ENCODE measurements at places on chromosomes 5 and 9.

- peak; percentile 96 for DNase-seq
Observed at GRCh38 chr9:130189840-130190239, 17.6 kb downstream of the NCS1 start.

GRCh38 chr5:157651623-157652376, 438 bp downstream of the SOX30 start:
- DNase-seq = peak; percentile 81

DNA sequence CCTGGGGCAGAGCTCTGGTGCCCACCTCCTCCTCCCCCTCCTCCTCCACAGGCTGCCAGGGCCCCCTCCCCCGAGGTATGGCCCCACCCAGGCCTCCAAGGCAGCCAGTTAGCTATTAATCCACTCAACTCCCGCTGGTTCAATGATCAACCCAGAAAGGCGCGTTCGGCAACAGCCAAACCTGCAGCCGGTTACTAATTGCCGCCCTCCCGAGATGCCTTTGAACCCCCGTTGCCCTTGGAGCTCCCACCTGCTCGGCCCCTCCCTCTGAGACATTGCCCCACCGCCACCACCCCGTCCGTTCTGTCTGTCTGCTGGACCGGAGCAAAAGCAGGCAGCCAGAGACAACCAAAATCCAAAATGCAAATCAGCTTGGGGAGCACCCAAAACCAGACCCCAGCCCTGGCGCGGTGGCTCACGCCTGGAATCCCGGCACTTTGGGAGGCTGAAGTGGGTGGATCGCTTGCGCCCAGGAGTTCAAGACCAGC, 25.8 kb downstream of the NOTCH1 start:
- no peak for DNase-seq

GRCh38 chr9:37486616-37487548, 1.1 kb downstream of the POLR1E start:
- peak; percentile 93 for DNase-seq

DNA sequence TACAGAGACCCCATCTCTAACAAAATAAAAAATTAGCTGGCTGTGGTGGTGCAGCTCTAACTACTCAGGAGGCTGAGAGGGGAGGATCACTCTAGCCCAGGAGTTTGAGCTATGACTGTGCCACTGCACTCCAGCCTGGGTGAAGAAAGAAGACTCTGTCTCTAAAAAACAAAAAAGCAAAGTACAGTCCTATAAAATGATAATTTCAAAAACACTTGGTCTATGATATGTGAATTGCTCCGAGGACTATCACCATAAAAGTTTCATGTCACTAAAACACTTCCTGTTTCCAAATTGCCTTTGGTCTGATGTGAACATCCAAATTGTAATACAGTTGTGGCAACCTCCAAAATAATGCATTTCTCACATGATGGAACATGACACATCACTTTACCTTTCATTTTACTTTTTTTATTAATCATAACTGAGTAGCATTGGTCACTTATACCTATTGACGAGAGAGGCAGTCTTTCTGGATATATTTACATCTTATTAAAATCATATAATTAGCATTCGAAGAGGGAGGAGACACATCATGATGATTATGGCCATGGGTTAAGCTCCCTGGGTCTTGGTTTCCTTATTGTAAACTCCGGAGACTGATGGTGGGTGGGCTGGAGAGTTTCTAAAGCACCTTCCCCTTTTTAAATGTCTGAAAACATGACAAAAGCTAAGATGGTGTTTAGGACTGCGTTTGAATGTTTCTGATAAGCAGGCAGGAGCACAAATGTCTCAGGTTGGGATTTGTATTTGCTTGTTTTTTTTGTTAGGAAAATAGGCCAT, 25.8 kb upstream of the CD180 start:
- DNase-seq = no peak

GRCh38 chr9:122122468-122122867, 29.4 kb upstream of the TTLL11 start:
- peak; percentile 74 for DNase-seq

DNA sequence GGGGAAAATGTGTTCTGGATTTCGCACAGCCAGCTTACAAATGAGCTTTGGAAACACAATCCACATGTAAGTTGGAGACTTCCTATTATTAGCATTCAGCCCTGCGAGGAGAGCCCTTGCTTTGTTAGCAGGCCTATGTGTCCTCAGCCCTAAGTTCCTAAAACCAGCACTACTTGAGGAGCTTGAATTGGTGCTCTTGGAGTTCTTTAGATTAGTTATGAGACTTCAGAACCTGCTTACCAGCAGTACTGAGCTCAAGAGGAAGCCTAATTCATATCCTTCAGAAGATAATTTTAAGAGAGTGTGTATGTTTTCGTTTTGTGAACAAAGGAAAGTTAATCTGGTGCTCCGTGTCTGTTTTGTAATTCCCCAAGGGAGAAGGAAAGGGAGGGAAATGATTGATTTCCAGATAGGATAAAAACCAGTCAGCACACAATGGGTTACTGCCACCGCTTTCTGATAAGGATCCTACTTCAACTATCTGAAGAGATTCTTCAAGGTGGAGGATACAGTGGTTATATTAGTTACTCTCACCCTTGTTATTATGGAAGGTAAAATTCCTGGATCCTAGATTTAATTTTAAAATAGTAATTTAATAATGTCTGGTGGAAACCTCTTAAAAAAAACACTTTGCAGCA, 35.2 kb downstream of the PIK3R1 start:
- DNase-seq = no peak

DNA sequence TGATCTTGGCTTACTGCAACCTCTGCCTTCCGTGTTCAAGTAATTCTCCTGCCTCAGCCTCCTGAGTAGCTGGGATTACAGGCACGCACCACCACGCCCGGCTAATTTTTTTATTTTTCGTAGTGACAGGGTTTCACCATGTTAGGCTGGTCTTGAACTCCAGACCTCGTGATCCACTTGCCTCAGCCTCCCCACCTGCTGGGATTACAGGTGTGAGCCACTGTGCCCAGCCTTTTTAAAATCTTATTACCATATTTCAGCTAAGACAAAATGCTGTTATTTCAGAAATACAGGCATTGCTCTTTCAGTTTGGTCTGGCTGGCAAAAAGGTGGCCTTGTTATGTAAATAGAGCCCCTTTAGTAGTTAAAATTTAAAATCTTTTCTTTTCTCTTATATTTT, 46.9 kb upstream of the GLDC start:
- DNase-seq = no peak

DNA sequence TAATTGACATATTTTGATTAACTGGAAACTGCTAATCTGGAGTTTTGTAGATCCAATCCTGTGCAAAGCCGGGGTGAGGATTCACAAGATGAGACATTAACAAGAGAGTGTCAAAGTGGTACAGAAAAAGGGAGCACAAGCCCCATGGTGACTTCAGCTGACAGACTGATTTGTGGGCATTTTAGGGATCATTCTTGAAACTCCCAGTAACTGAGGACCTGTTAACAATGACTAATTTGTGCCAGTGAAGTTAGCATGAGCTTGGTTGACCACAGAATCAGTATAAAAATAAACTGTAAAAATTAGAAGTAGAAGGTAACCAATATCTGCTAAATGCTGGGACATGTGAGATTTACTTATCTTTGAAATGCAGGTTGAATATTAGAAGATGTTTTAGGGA, 1578.3 kb downstream of the EFNA5 start:
- DNase-seq = no peak

DNA sequence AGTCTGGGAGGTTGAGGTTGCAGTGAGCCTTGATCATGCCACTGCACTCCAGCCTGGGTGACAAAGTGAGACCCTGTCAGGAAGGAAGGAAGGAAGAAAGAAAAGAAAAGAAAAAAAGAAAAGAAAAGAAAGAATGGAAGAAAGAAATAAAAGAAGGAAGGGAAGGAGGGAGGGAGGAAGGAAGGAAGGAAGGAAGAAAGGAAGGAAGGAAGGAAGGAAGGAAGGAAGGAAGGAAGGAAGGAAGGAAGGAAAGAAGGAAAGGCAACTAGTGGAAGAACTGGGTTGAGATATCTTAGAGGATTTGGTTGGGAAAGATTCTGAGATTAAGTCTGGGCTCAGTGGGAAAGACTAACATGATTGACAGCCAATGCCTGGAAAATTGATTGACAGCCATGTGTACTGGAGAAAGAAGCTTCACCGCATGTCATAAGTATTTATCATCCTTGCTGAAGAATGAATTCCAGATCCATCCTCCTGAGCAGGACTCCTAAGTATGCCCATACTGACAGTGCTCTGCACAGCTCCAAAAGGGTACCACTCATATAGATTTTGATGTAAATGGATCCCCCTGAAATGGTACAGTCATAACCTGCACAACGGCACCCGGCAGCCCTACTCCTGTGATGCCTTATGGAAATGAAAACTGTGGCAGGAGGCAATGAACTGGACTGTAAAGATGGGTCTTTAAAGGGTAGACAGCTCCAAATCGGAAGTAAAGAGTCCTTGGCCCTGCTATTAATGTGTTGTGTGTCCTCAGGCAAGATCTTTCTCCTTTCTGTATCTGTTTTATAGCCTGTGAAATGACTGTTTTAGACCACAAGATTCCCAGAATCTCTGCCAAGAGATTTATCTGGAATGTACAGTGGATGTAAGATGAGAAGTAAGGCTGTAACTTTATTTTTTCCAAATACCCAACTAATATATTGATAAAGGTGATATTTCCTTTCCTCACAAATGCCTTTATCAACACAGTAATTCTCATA, 16.9 kb upstream of the ADRA1B start:
- DNase-seq = no peak

- no peak for DNase-seq
Observed at GRCh38 chr5:61182449-61182848, 20.2 kb upstream of the SMIM15 start.

- no peak for DNase-seq
Observed at GRCh38 chr9:122172131-122172530, 12.4 kb downstream of the MORN5 start.

DNA sequence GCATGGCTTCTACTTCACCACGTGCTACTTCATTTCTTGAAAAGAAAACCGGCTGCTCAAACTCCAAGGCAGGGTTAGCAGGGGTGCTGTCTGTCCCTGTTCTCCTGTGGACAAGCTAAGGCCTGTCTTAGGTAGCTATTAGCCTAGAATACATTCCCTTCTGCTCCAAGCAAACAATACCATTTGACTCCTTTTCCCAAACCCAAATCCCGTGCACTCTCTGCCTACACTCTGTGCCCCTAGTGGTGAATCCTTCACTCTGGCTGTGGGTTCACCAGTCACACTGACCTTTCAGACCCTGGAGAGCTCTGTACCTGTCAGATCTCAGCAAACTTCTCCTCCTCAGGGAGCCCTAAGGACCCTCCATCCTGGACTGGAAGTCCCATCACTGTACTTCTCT, 211.6 kb downstream of the SLIT3 start:
- no peak for DNase-seq

GRCh38 chr5:89120719-89121118, 237.7 kb upstream of the MEF2C start:
- no peak for DNase-seq

- DNase-seq = no peak
Observed at GRCh38 chr5:66326276-66326675, 182.2 kb downstream of the SREK1 start.

DNA sequence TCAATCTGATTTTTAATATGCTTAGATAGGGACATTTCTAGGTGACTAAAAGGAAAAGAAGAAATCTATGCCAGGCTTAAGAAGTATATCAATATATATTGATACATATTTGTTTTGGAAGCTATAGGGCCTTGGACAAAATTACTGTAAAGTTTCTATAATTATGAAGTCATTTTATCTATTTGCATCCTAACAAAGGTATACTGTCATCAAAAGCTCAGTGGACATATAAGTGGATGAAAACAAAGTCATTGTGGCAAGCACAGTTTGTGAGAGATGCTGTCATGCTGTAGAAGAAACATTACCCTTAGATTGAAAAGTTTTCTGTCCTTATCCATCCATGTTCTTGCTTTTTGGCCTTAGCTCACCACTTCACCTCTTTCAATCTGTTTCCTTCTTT, 140.3 kb upstream of the SPEF2 start:
- DNase-seq = no peak

GRCh38 chr5:68803881-68804319, 289.9 kb upstream of the SLC30A5 start:
- DNase-seq = no peak

DNA sequence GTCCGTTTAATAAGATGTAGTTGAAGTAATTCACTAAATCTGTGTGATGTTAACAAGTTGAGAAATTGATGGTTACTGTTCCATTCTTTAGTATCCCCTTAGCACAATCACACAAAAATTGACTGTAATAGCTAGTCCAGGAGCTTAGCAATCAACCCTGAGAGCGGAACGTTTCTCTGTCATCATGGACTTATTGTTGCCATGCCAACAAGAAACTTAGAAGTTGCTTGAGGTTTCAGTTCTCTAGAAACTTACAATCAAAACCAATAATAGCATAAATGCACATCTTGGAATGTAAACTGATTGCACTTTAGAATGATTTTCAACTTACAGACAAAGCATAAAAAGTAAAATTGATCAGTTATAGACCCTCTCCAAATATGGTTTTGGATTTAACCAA, 125.4 kb upstream of the ANKH start:
- no peak for DNase-seq

DNA sequence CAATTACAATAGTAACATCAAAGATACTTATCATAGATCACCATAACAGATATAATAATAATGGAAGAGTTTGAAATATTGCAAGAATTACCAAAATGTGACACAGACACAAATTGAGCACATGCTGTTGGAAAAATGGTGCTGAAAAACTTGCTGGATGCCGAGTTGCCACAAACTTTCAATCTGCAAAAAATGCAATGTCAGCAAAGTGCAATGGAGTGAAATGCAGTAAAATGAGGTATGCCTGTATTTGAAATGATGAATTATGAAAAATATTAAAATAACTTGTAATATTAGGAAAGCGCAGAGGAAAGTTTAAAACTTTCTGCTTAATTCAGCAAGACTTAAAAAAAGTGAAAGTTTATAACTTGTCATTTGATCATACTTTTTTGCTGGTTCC, 12.0 kb upstream of the PCBD2 start:
- DNase-seq = no peak

- no peak for DNase-seq
Observed at GRCh38 chr9:121216271-121216805, 14.7 kb upstream of the RAB14 start.

GRCh38 chr9:33192493-33193255, 25.5 kb upstream of the B4GALT1 start:
- DNase-seq = no peak

Data from osteoblast (primary cell).